ENCODE measurements at places on chromosomes 5 and 9.

- DNase-seq = no peak
These were observed 11.5 kb upstream of the F2RL1 start for GRCh38 chr5:76807296-76807695.

GRCh38 chr5:170353011-170353761 lies 36.0 kb downstream of the KCNMB1 start:
- DNase-seq = no peak

- DNase-seq = no peak
These were observed 25.9 kb downstream of the CSNK1G3 start for GRCh38 chr5:123537845-123538244.

DNA sequence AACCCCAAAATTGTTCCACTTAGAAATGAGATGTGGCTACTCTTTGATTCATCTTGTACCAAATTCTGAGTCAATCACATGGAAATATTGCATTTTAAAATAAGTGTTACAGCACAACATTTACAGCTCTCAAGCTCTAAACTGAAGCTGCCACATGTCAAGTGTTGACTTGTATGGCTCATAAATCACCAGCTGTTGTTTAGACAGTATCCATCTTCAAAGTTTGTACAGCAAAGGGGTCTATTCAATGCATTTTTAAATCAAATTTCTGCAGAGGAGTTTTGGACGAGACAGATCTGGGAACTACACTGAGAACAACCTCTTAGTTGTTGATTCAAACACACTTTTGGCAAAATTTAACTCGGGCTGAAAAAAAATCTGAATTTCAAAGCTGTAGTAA lies 31.4 kb downstream of the CHSY3 start:
- no peak for DNase-seq

DNA sequence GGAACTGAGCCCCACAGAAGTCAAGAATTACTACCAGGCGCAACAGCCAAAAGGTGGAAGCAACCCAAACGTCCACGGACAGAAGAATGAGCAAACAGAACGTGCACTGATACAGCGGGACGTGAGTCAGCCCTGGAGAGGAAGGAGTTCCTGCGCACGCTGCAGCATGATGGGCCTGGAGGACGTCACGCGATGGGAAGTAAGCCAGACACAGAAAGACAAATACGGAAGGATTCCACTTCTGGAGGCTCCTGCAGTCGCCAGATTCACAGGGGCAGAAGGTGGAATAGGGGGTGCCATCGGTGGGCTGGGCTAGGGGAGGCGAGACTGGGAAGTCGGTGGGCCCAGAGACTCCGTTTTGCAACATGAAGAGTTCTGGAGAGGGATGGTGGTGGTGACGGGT lies 80.3 kb upstream of the PHYKPL start:
- no peak for DNase-seq

DNA sequence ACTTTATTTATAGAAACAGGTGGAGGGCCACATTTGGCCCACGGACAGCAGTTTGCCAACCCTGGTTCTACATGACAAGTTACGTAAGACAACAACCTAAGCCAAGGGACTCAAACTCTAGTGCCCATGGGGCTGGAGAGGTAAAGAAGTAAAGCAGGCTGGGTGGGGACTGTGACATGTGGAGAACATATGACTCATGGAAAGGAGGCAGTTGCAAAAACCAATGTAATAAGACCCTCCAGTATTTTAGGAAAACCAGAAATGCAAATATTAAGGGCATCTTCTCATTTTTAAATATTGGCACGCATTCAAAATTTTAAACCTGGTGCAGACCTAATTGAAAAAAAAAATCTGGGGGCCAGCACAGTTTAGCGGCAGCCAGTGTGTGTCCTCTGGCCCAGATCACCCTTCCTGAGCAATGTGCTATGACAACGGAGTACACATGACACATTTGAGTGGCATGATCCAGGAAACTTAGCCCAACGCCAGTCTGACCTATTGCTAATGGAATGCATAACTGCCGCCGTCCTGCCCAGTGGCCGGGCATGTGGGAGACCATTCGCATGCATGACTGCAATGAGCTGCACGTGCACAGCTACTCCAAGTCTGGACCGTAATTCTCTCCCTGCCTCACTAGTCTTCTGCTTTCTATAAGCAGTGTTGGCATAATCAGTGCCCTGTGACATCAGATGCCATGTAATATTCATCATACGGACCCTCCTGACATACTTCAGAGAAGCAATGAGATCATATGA lies 97.2 kb downstream of the SH3TC2 start:
- no peak for DNase-seq

DNA sequence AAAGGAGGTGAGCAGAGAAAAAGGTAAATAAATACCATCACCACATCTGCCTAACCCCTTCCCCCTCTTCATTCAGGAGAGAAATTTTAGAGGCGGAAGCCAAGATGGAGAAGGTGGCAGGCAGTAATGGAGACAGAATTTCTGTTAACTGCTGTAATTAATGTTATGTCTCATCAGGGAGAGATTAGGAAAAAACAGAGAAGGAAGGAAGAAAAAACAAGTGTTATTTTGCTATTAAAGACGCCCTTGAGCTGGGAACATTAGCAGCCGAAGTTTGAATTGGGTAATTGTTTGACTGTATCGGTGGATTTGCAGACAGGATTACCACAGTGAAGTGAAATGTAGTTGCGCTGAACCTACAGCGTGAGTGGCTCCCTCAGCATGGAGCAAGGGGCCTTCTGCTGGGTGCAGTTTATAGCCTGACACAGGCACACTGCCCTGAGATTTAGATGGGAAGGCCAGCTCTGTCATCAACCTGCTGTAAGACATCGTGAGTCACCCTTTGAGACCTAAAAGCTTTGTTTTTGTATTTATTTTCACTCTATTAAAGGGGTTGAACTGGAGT lies 136.3 kb downstream of the ASTN2 start:
- DNase-seq = no peak
